ENCODE measurements at places on chromosomes 3 and 15. TPM values are rescaled to one million over a fixed set of nuclear protein-coding genes. Genes with fewer than 3 reads are reported as not detected.

The HSPBAP1 gene
- total RNA-seq, result 6.4 TPM

The TM4SF18 gene
- total RNA-seq, result 148 TPM

The GOLGA6L7 gene
- total RNA-seq, result not detected

The TUSC7 gene
- total RNA-seq, result not detected

The EFCAB12 gene
- under 0.01 TPM for total RNA-seq

All from glomerular endothelial cell (primary cell).